ACHN (cell line): ENCODE measurements at places on chromosomes 2 and 18.

DNA sequence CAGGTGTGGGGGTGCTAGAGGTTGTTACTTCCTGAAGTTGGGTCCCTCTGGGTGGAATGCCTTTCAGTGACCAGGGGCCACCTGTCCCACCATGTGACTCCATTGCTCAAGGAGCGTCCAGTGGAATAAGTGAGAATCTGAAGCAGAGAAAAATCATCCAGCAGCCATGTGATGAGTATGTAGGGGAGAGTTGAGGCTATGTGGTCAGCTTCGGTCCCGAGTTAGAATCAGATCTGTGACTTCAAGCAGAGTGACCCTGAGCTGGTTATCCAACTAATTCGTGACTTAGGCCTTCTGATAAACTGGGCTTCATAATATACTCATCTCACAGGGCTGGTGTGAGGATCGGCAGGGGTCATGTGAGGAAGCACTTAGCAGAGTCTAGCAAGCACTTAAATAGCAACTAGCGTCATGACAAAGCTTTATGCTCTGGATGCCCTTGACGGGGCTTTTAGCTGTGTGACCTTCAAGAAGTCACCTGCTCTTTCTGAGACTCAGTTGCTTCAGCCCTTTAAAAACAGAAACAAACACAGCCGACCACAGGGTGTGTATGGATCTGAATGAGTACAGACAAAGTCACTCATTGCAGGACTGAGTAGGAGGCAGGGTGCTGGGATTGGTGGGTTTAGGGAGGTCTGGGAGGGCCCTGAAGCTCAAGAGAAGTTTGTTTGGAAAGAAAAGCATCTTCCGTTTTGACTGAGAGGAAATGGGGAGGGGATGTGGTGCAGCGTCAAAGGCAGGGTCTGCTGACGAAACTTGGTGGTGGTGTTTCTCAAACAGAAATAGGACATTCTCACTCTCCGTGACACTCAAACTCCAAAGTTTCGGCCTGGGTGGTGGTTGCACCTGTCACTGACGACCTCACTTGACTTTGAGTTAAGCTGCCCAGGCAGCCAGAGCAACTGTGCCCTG lies 264.0 kb upstream of the CXCR4 start:
- no peak for DNase-seq

DNA sequence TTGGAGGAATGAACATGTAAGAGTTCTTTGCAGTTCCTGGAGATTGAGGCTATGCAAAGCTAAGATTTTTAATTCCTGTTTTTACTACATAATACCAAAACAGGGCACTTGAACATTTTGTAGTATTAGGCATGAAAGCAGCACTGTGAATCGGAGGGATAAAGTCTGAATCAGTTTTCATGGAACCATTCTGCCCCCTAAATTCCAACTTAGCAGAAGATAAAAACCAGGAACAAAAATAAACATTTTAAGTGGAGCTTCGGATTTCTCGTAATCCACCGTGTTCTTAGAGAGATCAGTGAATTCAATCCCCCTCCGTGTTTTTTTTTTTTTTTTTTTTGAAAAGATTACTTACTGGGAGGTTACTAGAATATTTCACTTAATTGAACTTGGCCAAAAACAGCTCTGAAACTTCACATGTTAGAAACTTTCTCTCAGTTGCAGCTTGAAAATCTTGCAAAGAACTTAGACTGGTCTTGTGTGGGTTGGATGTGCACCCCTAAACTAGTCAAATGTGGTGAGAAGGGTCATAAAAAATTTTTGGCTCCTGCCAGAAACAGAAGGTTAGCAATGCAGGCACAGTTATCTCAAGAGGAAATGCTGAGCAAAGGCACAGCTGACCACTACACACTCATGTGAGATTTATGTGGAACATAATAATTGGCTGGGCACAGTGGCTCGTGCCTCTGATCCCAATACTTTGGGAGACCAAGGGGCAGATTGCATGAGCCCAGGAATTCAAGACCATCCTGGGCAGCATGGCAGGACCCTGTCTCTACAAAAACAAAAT lies 145.4 kb upstream of the RNF152 start:
- no peak for DNase-seq

DNA sequence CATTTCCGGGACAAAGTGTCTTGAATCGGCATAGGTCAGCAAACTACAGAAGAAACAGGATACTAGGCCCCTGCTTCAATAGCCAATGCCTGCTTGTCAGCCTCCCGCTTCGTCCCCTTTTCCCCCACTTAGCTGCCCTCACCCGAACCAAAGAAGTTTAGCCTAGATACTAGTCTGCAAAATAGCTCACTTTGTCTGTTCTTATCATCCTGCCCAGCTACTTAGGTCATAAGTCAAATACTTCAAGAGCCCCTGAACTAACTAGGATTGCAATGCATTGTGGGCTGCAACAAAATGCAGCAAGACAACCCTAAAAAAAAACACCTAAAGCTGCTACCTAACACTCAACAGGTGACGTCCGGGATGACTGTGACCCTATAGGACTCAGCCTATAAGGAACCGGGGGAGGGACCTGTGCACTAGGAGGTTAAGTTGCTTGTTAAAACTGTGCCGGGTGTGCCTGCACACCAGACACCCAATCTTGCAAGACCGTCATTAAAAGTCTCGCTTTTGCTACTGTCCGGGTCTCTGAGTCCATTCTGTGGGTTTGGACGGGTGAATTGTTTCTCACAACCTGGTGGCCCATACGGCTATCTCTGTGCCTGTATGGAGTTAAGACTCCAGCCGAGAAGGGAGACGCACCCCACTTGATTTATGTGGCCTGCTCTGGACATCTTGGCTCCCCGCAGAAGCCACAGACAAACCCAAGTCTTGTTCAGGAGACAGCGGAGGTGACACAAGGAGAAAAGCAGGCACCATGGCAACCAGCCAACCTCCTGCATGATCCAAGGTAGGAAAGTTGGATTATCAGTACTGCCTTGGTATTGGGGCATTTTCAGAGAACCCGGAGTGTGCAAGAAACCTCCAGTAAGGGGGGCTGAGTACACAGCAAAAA lies 105.9 kb downstream of the HIBCH start:
- no peak for DNase-seq

GRCh38 chr2:186623084-186623483 lies 33.2 kb downstream of the ITGAV start:
- no peak for DNase-seq

DNA sequence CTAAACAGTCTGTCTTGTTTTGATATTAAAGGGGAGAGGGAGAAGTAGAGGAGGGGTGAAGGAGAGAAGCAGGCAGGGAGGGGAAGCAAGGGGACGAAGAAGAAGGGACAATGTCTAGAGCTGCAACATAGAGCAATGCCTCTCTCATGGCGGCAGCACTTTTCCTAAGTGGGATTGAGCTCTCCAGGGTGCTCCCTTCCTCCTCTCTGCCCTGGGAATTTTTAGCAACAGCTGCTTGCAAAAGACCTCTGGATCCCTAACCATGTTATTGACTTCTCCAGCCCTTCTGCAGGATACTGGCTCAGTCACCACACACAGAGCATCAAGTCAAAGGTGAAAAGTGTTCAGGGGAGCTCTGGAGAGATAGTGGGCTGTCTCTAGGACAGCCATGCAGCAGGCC lies 734.9 kb downstream of the EPHA4 start:
- no peak for DNase-seq

- no peak for DNase-seq
Observed at GRCh38 chr2:28648147-28648546, 103.5 kb upstream of the PPP1CB start.

GRCh38 chr2:150695451-150696135 lies 208.1 kb upstream of the RND3 start:
- DNase-seq: no peak

DNA sequence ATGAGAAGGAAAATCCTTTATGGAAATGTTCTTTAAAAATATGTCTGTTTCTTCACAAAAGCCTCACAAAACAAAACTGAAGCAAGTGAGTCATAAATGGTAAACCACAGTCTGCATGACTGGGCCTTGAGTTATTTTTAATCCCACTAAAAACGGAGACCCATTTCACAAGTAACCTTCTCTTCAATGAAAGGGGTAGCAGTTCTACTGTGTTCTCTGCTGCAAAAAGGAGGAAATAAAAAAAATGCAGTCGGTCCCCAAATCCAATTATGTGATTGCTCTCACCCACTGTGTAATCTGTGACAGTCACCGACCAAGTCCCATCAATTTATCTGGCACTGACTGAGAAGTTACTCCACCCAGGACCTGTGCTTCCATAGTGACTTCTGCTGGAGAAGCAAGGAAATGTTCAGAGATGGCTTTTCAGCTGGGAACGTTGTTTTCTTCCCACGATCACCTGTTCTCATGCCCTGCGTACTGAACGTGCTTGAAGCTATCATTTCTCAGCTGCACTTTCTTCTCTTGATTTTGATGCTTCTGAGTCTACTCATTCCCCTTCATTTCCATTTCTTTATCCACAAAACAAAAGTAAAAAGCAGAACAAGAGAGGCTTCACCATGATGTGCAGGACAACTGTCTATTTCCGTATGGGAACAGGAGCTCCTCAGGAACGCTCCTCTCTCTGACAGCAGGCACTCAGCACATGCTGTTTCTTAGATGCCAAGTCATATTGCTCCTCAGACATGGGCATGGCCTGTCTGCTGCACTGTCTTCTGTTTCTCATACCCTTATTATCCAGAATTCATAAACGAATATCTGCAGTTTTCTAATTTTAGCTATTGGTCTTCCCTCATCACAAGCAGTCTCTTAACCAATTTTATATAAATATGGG lies 80.0 kb upstream of the TMEM200C start:
- DNase-seq: peak; percentile 61

- no peak for DNase-seq
Observed at GRCh38 chr2:221482666-221483455, 89.2 kb downstream of the EPHA4 start.

DNA sequence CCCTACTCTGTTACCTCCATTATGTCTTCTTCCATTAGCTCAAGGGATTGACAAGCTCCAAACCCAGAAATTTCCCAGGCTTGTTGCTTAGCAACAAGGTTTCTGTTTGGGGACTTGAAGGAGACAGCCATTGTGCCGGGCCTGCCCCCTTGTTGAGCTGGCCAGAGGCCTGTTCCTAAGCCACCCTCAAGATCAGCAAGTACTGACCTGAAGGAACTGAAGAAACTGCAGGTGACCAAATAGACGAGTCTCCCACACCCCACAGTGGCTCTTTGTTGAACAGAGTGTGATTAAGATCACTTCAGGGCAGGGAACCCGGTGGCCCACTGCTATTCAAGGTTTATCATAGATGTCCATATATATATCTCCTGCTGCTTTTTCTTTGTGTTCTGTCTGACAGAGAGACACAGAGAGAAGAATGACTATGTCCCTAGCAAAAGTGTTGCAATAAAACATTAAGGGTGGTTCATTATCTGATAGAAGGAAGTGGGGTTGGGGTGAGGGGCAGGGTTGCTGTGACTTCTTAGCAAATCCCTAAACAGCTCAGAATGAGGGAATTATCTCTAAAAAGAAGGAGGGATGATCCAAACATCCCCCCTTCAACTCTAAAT lies 69.2 kb downstream of the RNF144A start:
- DNase-seq: no peak

- DNase-seq: no peak
Observed at GRCh38 chr2:9803023-9803805, 40.1 kb upstream of the TAF1B start.

- DNase-seq: no peak
Observed at GRCh38 chr2:162824304-162824703, 14.3 kb downstream of the KCNH7 start.

- no peak for DNase-seq
Observed at GRCh38 chr2:62482558-62483352, 23.2 kb downstream of the TMEM17 start.

GRCh38 chr2:240469239-240469636 lies 33.8 kb downstream of the GPC1 start:
- DNase-seq: no peak

DNA sequence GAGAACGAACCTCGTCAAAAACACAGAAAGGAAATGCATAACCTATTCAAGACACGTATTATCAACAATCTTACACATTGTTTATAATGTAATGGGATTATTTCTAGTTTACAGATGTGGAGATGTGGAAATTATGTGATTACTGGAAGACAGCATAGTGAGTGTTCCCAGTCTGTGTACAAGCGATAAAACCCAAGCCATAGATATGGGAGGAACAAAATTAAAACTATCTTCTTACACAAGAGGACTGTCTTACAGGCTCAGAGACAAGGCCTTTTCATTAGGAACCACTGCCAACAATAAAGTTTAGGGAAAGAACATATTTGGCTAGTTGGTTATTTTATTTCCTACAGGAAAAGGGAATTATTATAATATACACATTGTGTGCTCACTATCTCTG lies 20.3 kb downstream of the COBLL1 start:
- DNase-seq: no peak

GRCh38 chr2:86189782-86190416 lies 5.4 kb downstream of the IMMT start:
- no peak for DNase-seq

DNA sequence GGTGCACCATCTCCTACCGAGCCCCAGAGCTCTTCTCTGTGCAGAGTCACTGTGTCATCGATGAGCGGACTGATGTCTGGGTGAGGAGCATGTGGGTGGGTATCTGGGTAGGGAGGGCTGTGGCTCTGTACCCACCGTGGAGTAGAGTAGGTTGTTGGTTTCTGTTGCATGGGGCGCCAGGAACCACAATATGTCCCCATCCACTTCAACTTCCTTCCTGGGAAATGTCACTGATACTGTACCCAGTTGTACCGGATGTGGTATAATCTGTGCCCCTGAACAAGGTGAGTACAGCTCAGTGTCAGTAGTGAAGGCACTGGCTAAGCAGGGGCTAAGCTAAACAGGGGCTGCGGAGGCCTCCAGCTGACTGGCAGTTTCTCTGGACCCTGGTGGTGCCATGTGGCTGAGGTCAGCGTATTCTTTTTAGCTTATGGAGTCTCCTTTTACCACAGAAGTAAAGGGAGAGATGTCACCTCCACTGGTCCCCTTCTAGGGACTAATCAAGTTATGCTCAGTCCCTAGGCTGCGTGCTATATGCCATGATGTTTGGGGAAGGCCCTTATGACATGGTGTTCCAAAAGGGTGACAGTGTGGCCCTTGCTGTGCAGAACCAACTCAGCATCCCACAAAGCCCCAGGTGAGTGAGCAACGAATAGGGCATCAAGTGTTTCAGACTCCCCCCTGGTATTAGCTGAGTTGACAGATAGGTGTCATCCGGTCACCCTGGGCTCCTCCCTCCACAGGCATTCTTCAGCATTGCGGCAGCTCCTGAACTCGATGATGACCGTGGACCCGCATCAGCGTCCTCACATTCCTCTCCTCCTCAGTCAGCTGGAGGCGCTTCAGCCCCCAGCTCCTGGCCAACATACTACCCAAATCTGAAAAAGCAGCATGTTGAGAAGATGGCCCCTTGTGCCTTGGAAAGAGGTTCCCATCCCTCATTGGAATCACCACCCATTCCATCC lies 2.7 kb downstream of the STK16 start:
- DNase-seq: no peak
